ENCODE measurements at places on chromosomes 12 and 14.

DNA sequence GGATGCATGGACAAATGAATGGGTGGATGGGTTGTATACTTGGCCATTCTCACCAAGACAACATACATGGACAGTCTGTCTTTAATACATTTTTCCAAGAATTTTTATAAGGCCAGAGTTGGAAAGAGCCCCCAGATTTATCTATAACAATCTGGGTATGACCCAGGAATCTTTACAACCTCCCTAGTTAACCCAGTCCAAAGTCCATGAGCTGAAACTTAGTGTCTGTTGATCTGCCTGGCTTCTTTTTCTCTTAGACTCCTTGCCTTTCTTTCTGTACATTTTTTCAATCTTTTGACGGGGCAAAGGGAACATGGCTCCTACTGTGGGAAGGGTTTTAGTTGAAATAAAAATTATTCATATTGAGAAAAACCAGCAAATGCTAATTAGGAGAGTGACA lies 740 bp downstream of the FGF23 start:
- H3K27me3 ChIP-seq, result no peaks in the 10 kb centered on the region
- no peaks in the 10 kb centered on the region for H3K36me3 ChIP-seq
- no peaks in the 10 kb centered on the region for H3K4me1 ChIP-seq
- no peak for DNase-seq

DNA sequence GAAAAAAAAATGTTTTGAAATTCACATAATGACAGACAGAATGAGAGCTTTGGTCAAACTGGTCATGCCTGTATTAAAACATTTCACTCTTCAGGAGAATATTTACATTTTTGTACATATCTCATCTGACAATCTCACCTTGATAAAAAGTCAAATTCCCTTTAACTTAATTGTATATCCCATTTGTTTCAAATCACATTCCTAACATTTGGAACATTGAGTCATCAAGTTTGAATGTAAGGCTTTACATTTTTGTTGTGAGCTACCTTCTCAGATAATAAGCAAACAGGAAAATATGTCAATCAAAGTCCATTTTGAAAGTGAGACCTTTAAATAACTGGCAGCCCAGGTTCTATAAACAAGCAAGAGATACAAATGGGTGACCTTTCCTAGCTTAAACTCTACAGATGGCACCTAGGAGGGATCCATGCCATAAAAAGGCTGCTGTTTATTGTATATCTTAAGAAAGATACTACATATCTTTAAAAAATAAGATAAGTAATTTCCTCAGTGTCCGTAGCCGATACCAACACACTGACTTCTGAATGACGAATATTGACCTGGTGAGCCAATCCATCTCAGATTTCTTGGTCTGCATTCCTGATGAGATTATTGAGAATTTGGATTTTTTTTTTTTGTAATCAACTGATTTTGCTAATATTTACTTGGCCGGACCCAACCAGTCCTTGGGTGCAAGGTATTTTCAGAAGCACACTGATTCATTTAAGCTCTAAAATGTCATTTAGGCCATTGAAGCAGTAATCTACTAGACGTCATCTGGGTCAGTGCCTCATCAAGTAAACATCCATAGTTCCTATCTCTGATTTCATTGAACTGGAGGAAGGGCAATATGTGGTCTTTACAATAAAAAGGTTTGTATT lies 259.6 kb downstream of the BTG1 start:
- H3K27ac ChIP-seq, result no peak overlapping the region
- DNase-seq, result no peak
- H3K27me3 ChIP-seq, result no peaks in the 10 kb centered on the region
- no peaks in the 10 kb centered on the region for H3K4me1 ChIP-seq
- no peak overlapping the region for H3K4me3 ChIP-seq

DNA sequence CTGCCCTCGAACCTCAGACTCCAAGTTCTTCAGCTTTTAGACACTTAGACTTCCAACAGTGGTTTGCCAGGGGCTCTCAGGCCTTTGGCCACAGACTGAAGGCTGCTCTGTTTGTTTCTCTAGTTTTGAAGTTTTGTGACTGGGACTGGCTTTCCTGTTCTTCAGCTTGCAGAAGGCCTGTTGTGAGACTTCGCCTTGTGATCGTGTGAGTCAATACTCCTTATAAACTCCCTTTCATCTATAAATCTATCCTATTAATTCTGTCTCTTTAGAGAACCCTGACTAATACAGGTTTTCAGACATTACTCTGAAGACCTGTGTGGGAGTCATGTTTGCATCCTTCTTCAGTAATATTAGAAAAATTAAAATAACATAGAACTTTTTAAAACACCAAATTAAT lies 289.1 kb downstream of the RMST start:
- no peak overlapping the region for H3K27ac ChIP-seq
- H3K4me1 ChIP-seq, result no peaks in the 10 kb centered on the region
- H3K27me3 ChIP-seq, result no peaks in the 10 kb centered on the region
- no peaks in the 10 kb centered on the region for H3K36me3 ChIP-seq
- H3K4me3 ChIP-seq, result no peak overlapping the region

DNA sequence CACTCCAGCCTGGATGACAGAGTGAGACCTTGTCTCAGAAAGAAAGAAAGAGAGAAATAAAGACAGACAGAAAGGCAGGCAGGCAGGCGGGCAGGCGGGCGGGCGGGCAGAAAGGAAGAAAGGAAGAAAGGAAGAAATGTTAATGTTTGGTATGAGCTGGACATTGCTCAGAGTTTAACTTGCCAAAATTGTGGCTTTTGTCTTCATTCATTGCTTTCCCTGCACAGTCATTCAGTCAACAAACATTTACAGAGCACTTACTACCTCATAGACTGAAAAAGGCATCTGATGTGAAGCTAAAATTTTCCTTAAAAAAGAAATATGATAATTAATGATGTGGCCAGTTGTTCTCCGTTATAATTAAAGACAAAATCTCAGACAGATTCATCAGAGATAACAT lies 247.1 kb downstream of the SPTSSA start:
- H3K4me3 ChIP-seq, result no peak overlapping the region
- no peak overlapping the region for H3K27ac ChIP-seq
- H3K36me3 ChIP-seq, result no peaks in the 10 kb centered on the region
- H3K4me1 ChIP-seq, result peaks cover 2% of the 10 kb centered on the region
- no peaks in the 10 kb centered on the region for H3K27me3 ChIP-seq
- DNase-seq, result no peak

DNA sequence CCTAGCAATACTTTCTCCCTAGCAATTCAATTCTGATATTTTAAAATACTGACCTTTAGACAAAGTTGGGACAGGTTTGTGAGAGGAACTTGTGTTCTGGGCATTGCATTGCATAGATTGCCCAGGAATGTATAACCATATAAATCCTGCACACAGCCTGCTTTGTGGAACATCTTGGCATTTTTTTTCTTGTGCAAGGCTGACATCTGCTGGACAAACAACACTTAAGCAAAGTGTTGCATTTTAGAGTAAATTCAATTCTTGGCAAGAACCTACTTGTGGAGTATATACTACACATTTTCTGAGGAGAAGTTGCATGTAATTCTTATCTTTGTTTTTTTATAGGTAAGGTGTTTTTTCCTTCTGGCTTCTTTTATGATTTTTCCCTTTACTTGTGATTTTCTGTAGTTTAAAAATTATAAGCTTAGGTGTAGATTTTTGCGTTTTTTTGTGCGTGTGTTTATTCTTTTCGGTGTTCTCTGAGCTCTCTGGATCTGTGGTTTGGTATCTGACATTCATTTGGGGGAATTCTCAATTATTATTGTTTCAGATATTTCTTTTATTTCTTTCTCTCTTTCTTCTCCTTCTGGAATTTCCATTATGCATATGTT lies 26.4 kb downstream of the TESPA1 start:
- H3K27ac ChIP-seq, result no peak overlapping the region
- H3K4me3 ChIP-seq, result no peak overlapping the region
- no peaks in the 10 kb centered on the region for H3K36me3 ChIP-seq
- no peak for DNase-seq
- no peaks in the 10 kb centered on the region for H3K4me1 ChIP-seq

GRCh38 chr12:112762753-112763152 lies 28.8 kb upstream of the RPH3A start:
- H3K4me1 ChIP-seq, result no peaks in the 10 kb centered on the region
- no peak for DNase-seq
- no peak overlapping the region for H3K4me3 ChIP-seq

DNA sequence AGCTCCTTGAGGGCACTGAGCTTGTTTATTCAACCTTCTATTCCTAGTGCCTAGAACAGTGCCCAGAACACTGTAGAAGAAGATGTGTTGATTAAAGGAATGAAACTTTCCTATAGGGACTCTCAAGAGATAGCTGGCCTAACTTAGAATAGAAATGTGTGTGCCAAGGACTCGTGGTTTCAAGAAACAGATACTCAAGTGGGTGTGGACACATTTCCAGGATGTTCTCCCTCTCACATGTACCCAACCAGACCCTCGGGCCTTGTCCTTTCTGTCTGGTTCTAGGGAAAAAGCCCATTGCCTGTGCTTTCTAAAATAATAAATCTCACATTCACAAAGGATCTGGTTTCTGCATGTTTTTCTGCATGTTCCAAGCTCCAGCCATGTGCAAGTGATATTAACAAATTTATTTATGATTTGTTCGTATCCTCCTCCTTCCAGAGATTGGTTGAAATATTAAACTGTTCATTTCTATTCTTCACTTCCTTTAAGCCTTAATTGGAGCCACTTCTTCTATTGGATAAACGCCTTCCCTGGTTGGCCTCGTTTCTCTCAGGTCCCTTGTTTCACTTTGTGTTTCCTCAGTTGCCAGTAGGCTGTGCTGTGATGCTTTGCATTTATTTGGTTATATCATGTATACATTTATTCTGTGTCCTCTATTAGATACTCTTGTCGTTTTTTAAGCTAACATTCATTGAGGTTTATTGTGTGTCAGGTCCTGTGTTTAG lies 89.8 kb downstream of the CRADD start:
- H3K4me3 ChIP-seq, result no peak overlapping the region
- no peaks in the 10 kb centered on the region for H3K36me3 ChIP-seq
- DNase-seq, result no peak
- H3K27ac ChIP-seq, result no peak overlapping the region

GRCh38 chr12:26623136-26623535 lies 209.9 kb downstream of the ITPR2 start:
- DNase-seq, result no peak
- H3K36me3 ChIP-seq, result peaks cover 5% of the 10 kb centered on the region
- no peak overlapping the region for H3K4me3 ChIP-seq
- no peak overlapping the region for H3K27ac ChIP-seq
- H3K27me3 ChIP-seq, result no peaks in the 10 kb centered on the region
- no peaks in the 10 kb centered on the region for H3K4me1 ChIP-seq

DNA sequence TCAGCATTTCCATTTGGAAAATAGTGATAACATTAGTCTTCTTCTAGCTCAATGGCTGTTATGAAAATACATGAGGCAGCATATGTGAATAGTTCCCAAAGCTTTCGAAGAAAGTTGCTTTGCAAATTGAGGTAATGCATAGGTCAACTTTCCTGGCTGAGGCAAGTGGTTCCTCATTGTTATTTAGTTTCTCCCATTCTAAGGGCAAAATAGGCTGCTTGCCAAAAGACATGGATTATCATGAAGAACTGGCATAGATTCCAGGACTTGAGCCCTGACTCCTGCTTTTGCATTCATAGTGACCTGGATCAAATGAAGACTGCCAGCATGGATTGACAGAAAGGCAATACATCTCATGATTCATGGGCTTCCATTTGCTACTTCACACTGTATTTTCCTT lies 35.7 kb downstream of the LRFN5 start:
- H3K27me3 ChIP-seq, result no peaks in the 10 kb centered on the region
- no peak for DNase-seq
- H3K4me3 ChIP-seq, result no peak overlapping the region
- no peaks in the 10 kb centered on the region for H3K36me3 ChIP-seq
- H3K27ac ChIP-seq, result no peak overlapping the region
- H3K4me1 ChIP-seq, result no peaks in the 10 kb centered on the region

- H3K4me3 ChIP-seq, result no peak overlapping the region
- no peak overlapping the region for H3K27ac ChIP-seq
- peaks cover 3% of the 10 kb centered on the region for H3K4me1 ChIP-seq
Observed at GRCh38 chr12:6548966-6549683, 6.7 kb downstream of the IFFO1 start.

- no peaks in the 10 kb centered on the region for H3K4me1 ChIP-seq
- no peak for DNase-seq
- no peak overlapping the region for H3K4me3 ChIP-seq
- H3K27me3 ChIP-seq, result no peaks in the 10 kb centered on the region
- H3K27ac ChIP-seq, result no peak overlapping the region
- no peaks in the 10 kb centered on the region for H3K36me3 ChIP-seq
Observed at GRCh38 chr12:87848248-87848868, 180.8 kb downstream of the C12orf50 start.

DNA sequence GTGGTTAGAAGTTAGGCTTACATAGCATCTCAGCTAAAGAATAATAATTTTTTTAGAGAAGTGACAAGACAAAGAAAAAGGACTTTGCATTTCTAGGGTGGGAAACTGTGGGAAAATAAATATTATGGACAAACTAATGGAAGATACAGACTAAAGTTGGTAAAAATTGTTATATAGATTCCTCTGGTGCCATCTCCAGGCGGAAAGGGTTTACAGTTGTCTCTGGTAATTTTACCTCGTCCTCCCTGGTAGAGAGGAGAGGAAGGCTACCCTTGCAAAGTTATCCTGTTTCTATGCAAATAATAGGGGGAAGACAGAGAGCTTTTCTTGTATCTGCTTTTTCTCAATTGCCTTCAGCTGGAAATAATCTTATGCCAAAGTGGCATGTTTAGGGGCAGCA lies 5.2 kb downstream of the OR11G2 start:
- H3K4me3 ChIP-seq, result no peak overlapping the region
- no peak for DNase-seq
- peaks cover 1% of the 10 kb centered on the region for H3K27me3 ChIP-seq
- no peaks in the 10 kb centered on the region for H3K4me1 ChIP-seq

DNA sequence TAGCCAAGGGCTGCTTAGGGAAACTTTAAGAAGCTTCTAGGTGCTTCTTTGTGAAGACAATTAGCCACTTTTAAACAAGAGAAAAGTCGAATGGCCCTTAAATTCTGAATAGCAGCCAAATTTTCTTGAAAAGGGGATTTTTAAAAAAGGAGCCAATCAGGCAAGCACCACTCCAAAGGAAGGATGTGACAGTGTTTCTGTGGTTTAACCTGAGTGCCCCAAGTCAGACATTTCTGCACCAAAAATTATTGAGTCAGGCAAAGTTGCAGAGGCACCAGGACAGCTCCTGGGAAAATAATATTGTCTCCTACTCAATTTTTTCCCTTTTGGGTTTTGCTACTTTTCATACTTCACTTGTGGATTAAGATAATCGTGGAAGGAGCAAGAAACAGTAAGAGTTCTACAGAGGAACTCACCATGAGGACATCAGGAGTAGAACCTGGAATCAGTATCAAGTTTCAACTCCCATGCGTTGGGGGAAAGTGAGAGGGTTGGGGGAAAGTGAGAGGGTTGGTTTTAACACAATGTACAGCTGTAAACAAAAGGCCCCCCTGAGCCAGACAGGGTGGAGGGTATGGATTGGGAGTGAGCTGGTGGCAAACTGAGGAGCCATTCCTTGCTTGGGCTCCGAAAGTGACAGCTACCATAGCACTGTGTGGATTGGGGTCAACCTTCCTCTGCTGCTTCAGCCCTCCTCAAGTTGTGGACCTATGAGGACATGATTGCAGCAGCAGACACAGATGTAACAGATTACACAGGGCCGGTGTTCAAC lies 90.8 kb downstream of the SLC38A1 start:
- H3K27ac ChIP-seq, result no peak overlapping the region
- no peak for DNase-seq
- H3K4me3 ChIP-seq, result no peak overlapping the region
- no peaks in the 10 kb centered on the region for H3K4me1 ChIP-seq

- no peak overlapping the region for H3K27ac ChIP-seq
- no peaks in the 10 kb centered on the region for H3K4me1 ChIP-seq
- H3K27me3 ChIP-seq, result no peaks in the 10 kb centered on the region
- DNase-seq, result no peak
- no peak overlapping the region for H3K4me3 ChIP-seq
Observed at GRCh38 chr14:87397499-87397898, 595.5 kb downstream of the GALC start.

GRCh38 chr12:130977046-130977742 lies 23.5 kb downstream of the ADGRD1 start:
- H3K36me3 ChIP-seq, result no peaks in the 10 kb centered on the region
- no peak overlapping the region for H3K4me3 ChIP-seq
- DNase-seq, result no peak
- no peaks in the 10 kb centered on the region for H3K27me3 ChIP-seq

Data from aorta (tissue), 5 donors.